ENCODE measurements at places on chromosomes 16 and 17. TPM values are rescaled to one million over a fixed set of nuclear protein-coding genes. Genes with fewer than 3 reads are reported as not detected.

KIAA0753 gene
- 12.9 TPM for total RNA-seq

NLGN2 gene
- 9.8 TPM for total RNA-seq

ATAD5 gene
- total RNA-seq = 2.7 TPM

HEATR9 gene
- total RNA-seq = not detected

DNAJA3 gene
- total RNA-seq = 24.3 TPM

NUPR1 gene
- not detected for total RNA-seq

TERB1 gene
- total RNA-seq = 0.79 TPM

RUNDC3A gene
- total RNA-seq = not detected

VASN gene
- total RNA-seq = 35.4 TPM

ZNF469 gene
- 11.8 TPM for total RNA-seq

ZNF830 gene
- 7.0 TPM for total RNA-seq

VPS35 gene
- total RNA-seq = 168 TPM

CD79B gene
- not detected for total RNA-seq

RAB37 gene
- total RNA-seq = not detected

DPEP2 gene
- total RNA-seq = not detected

PRRT2 gene
- total RNA-seq = 13.3 TPM

EEF2KMT gene
- total RNA-seq = 3.5 TPM

LUC7L3 gene
- total RNA-seq = 37.1 TPM

MT1A gene
- not detected for total RNA-seq

PHOSPHO1 gene
- not detected for total RNA-seq

CD300H gene
- total RNA-seq = not detected

RBFOX1 gene
- total RNA-seq = not detected

TSNAXIP1 gene
- 0.11 TPM for total RNA-seq

USP43 gene
- total RNA-seq = 2.3 TPM

AHSP gene
- total RNA-seq = not detected

SLFN14 gene
- total RNA-seq = not detected

GAS2L2 gene
- not detected for total RNA-seq

AIPL1 gene
- total RNA-seq = not detected

MPO gene
- total RNA-seq = under 0.01 TPM

NPIPA3 gene
- total RNA-seq = 0.79 TPM

NQO1 gene
- total RNA-seq = 76.8 TPM

PLD6 gene
- 1.6 TPM for total RNA-seq

TUBB3 gene
- total RNA-seq = 85.2 TPM

CES3 gene
- 0.11 TPM for total RNA-seq

GPRC5C gene
- 2.8 TPM for total RNA-seq

SLC13A2 gene
- not detected for total RNA-seq

Measured in placental epithelial cell (primary cell).